ENCODE measurements at places on chromosomes 1 and 21. TPM values are rescaled to one million over a fixed set of nuclear protein-coding genes. Genes with fewer than 3 reads are reported as not detected.

DNA sequence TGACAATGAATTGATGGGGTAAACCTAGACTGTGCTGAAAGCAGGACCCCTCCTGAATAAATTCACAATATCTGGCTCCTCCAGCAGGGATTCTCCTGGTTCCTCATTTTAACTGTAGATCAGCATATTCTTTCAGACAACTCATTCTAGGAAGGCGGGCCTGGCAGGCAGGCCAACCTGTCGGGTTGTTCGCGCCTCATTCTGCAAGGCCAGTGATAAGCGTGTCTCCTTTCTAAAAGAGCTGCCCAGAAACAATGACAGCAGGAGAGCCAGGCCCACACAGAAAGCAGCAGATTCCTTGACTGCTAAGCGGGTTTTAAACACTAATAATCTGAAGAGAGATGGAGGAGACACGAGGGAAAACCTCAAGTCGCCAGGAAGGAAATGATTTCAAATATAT is 70.0 kb downstream of the NTPCR start:
- no peak overlapping the region for H3K27ac ChIP-seq
- DNase-seq: no peak
- H3K36me3 ChIP-seq: no peaks in the 10 kb centered on the region

DNA sequence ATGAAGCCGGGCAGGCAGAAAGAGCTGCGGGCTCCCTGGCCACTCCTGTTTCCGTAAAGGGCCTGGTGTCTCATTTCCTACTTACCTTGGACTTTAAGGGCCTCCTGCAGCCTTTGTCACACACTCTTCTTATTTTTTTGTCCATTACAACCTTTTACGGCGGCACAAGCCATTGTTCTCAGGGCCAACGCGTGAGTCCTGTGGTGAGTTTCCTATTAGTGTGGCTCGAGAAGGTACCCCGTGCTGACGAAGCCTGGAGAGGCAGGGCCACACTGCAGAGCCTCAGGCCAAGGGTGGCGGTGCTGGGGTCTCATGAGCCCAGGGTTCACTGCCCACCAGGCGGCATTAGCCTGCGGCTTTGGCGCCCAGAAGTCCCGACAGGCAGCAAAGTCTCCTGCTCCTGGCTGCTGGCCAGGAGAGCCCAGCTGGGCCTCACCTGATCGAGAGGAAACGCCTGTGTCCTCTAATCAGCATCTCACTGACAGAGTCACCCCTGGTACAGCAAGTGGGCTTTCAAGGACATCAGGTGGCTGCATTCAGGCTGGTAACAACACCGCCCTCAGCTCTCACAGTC is 62.0 kb downstream of the SIK1 start:
- no peak overlapping the region for H3K27ac ChIP-seq
- no peak overlapping the region for H3K4me3 ChIP-seq
- DNase-seq: no peak

DNA sequence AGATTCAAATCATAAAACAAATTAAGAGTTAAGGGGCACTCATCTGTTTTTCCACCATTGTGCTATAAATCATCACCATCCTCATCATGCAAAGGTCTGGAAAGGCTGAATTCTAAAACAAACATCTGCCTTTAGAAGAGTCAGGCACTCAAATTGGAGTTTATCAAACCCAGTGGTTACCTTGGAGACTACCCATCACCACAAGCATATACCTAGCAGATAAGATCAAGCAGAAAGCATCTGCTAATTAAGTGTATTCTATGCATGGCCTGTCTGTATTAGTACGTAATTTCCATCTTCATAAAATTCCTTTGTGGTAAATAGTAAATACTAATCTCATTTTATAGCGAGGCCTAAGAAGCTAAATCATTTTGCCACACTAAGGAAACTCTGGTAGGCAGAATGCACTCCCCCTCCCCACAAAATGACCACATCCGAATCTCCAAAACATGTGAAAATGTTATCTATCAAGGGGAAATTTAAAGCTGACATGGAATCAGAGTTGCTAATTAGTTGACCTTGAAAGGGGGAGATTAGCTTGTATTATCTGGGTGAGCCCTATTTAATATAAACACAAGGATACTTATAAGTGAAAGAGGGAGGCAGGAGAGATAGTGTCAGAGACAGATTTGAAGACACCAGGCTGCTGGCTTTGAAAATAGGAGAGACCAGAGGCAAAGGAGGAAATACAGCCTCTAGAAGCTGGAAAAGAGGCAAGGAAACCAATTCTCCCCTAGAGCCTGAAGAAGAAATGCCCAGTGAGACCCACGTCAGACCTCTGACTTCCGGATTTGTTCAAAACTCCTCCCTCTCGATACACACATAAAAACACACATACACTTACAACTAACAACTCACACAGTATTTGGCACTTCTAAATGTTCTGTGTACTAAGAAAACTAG is 23.2 kb downstream of the ARID4B start:
- H3K4me1 ChIP-seq: peaks cover 13% of the 10 kb centered on the region
- no peak overlapping the region for H3K4me3 ChIP-seq
- no peaks in the 10 kb centered on the region for H3K27me3 ChIP-seq
- DNase-seq: no peak

DNA sequence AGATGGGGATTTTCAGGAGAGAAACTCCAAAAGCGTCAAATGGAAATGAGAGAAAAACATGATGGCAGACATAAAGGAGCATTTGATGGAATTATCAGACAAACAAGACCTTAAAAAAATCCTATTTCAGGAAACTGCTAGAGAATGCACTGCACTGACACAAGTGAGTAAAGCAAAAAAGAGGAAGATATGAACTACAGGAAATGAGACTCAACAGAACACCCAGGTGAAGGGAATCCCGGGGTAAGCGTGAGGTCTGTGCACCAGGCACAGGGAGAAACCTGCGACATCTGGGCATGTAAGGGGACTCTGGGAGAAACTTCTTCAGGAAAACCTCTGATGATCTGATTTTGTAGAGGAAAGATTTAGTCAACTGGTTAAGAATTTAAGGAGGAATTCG is 2.8 kb downstream of the TARBP1 start:
- no peak overlapping the region for H3K4me3 ChIP-seq
- no peak overlapping the region for H3K27ac ChIP-seq
- no peaks in the 10 kb centered on the region for H3K4me1 ChIP-seq
- H3K36me3 ChIP-seq: no peaks in the 10 kb centered on the region
- no peak for DNase-seq
- H3K27me3 ChIP-seq: no peaks in the 10 kb centered on the region

- DNase-seq: no peak
- H3K36me3 ChIP-seq: no peaks in the 10 kb centered on the region
- H3K4me1 ChIP-seq: peaks cover 19% of the 10 kb centered on the region
Observed at GRCh38 chr1:23564529-23565122, 5.3 kb upstream of the ID3 start.

DNA sequence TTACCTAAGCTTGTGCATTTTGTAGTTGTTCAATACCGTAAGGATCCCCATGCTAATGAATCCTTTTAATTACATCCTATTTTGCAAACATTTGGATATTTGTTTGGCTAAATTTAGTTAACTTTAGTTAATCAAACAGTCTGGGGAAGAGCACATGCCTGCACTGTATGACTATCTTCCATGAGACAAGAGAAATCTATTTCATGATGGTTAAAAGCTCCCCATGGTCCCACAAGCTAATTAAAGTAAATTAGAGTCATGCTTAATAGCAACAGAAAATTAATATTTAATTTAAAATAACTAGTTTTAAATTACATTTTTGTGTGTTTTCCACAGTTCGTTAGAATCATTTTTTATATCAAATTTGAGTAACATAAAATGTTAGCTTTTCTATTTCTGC is 95.4 kb upstream of the S1PR1 start:
- no peaks in the 10 kb centered on the region for H3K27me3 ChIP-seq
- no peak overlapping the region for H3K4me3 ChIP-seq
- no peak for DNase-seq
- H3K4me1 ChIP-seq: no peaks in the 10 kb centered on the region

DNA sequence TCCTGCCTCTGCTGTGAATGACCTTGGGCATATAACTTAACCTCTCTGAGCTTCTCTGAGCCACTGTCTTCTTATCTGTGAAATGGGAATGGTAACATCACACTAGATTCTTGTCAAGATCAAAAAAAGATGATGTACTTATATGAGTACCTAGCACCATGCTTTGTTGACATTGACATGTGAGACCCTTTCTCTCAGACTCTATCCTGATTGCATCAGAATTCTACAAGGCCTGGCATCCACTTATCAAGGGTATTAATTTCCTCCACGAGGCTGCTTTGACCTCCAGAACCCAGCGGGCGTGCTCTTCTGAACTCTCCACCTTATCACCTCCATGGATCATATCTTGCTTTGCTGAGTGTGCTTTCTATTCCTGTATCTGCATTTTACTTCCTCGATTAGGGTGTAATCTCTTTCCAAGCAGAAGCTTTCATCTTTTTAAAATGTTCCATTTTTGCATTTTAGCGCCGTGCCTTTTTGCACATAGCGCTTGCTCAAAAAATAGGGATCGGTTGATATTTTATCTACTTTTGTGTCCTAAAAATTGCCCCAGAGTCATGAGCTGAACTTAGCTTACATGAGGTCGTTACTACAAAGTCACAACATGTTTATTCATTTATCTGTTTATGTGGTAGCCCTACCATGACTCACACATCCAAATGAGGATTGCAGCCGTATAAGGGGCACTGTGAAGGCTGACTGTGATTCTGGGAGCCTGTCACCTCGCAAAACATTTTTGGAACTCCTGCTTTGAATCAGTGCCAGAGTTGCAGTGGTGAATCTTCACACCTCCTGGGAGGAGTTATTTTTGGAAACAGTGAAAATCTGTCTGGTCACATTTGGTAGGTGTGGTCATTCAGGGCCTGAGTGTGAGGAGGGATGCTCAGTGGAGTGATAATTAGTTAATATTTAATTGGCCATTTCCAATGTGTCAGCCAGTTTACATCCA is 63.2 kb downstream of the IER5 start:
- no peaks in the 10 kb centered on the region for H3K4me1 ChIP-seq
- no peak overlapping the region for H3K4me3 ChIP-seq
- peak overlapping the region; percentile 87 for H3K27ac ChIP-seq
- H3K36me3 ChIP-seq: no peaks in the 10 kb centered on the region
- no peaks in the 10 kb centered on the region for H3K27me3 ChIP-seq
- DNase-seq: no peak

GRCh38 chr1:6824665-6825368 is 39.6 kb downstream of the CAMTA1 start:
- no peak for DNase-seq
- H3K4me1 ChIP-seq: no peaks in the 10 kb centered on the region
- H3K27me3 ChIP-seq: no peaks in the 10 kb centered on the region
- no peak overlapping the region for H3K27ac ChIP-seq
- H3K36me3 ChIP-seq: no peaks in the 10 kb centered on the region

DNA sequence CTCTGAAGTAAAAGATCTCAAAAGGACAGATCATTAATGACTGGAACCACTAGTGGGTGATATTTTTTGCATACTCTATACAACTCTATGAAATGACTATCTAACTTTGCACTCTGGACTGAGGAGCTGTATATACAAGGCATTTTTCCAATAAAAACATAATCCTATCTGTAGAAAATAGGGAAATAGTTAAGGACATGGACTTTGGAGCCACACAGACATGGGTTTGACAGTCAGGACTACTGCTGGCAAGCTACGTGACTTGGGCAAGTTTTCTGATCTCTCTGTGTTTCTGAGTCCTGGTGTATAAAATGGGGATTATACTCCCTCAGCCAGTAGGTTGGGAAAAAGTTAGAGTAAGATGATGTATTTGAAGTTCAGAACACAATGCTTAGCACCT is 20.9 kb upstream of the HSD3B2 start:
- DNase-seq: no peak
- H3K4me3 ChIP-seq: no peak overlapping the region
- no peaks in the 10 kb centered on the region for H3K4me1 ChIP-seq
- H3K27me3 ChIP-seq: no peaks in the 10 kb centered on the region

GRCh38 chr1:9191231-9191630 is 43.3 kb upstream of the H6PD start:
- no peak overlapping the region for H3K27ac ChIP-seq
- H3K4me3 ChIP-seq: no peak overlapping the region
- H3K27me3 ChIP-seq: no peaks in the 10 kb centered on the region

- H3K27ac ChIP-seq: no peak overlapping the region
- H3K4me3 ChIP-seq: no peak overlapping the region
- H3K36me3 ChIP-seq: no peaks in the 10 kb centered on the region
- H3K27me3 ChIP-seq: no peaks in the 10 kb centered on the region
- H3K4me1 ChIP-seq: no peaks in the 10 kb centered on the region
Observed at GRCh38 chr1:32622806-32623681, 27.3 kb downstream of the ZBTB8OS start.

GRCh38 chr1:9596415-9597123 is 7.9 kb downstream of the TMEM201 start:
- no peak overlapping the region for H3K4me3 ChIP-seq
- peaks cover 19% of the 10 kb centered on the region for H3K4me1 ChIP-seq
- H3K36me3 ChIP-seq: peaks cover 4% of the 10 kb centered on the region

GRCh38 chr1:10734962-10735544 is 61.4 kb downstream of the CASZ1 start:
- no peak for DNase-seq
- no peaks in the 10 kb centered on the region for H3K36me3 ChIP-seq
- H3K4me3 ChIP-seq: no peak overlapping the region

- no peaks in the 10 kb centered on the region for H3K36me3 ChIP-seq
- H3K4me3 ChIP-seq: no peak overlapping the region
- no peak for DNase-seq
- peak overlapping the region; percentile 25 for H3K27ac ChIP-seq
- H3K27me3 ChIP-seq: no peaks in the 10 kb centered on the region
Observed at GRCh38 chr1:63946866-63947491, 173.2 kb downstream of the ROR1 start.

DNA sequence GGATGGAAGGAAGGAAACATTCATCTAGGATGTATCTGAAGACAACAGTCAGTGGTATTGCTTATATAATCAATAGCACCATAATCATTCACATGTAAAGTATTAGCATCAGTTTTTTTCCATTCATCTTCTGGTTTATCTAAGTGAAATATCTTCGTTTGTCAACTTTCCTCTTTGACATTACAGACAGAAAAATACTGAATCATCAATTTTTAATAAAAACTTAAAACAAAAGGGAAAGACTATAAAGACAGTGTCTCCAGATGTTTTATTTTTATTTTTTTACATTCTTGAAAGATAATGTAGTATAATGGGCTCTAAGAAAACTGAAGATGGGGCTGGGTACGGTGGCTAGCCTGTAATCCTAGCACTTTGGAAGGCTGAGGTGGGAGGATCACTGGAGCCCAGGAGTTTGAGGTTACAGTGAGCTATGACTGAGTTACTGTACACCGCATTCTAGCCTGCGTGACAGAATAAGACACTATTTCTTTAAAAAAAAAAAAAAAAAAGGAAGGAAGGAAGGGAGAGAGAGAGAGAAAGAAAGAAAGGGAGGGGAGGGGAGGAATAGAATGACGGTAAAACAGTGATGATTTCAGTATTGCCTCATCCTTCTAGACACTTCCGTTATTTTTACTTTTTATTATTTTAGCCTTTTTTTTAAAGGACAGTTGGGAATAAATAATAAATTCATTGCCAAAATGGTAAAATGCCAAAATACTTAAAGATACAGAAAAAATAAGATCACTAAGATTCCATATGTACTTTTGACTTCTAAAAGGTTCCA is 89.5 kb downstream of the NRIP1 start:
- no peak overlapping the region for H3K4me3 ChIP-seq
- no peak overlapping the region for H3K27ac ChIP-seq
- H3K36me3 ChIP-seq: peaks cover 5% of the 10 kb centered on the region
- no peaks in the 10 kb centered on the region for H3K4me1 ChIP-seq

GRCh38 chr1:18444563-18444962 is 36.2 kb upstream of the KLHDC7A start:
- H3K4me3 ChIP-seq: no peak overlapping the region
- no peak for DNase-seq
- H3K4me1 ChIP-seq: no peaks in the 10 kb centered on the region
- no peak overlapping the region for H3K27ac ChIP-seq
- no peaks in the 10 kb centered on the region for H3K36me3 ChIP-seq

NOS1AP gene
- total RNA-seq: 12.7 TPM

TMEM35B gene
- total RNA-seq: 28.0 TPM

CCDC27 gene
- not detected for total RNA-seq

CYP2J2 gene
- total RNA-seq: 5.5 TPM

CR1L gene
- total RNA-seq: not detected

MAB21L3 gene
- total RNA-seq: 16.8 TPM

ZBTB8A gene
- total RNA-seq: 6.1 TPM

ANGPTL1 gene
- total RNA-seq: 1.4 TPM

Measured in esophagus squamous epithelium (tissue), 5 donors.